ENCODE measurements at places on chromosomes 6 and 20.

DNA sequence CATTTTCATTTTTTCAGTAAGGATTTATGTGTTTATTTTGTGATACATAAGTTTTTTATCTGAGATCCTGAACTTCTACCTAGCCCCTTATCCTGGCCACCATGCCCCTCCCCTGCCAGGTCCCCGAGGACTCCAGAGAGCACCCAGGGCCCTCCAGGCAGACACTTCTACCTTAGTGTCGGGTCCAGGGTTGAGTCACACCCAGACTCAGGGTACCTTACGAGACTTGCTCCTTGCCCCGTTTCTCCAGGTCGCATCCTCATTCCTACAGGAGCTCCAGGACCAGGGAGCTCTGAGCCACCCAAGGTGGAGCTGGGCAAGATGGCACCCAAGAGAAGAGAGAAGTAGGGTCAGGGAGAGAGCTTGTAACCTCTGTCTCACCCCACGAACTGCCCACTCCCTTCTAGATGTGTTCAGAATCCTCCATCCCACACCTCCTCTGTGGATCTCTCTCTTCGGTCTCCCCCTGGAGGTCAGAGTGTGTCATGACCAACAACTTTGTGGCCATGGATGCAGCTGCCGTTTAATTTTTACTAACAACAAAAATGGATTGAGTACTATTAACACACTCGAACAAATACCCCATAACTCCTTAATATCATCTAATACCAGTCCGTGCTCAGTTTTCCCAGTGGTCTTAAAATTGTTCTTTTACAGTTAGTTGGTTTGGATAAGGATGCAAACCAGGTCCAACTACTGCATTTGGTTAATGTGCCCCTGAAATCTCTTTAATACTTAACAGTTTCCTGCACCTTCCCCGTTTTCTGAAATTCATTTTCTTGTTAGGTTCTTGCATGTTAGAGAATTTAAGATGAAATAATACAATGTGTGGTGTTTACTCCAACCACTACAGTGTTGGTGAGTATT, 130.6 kb upstream of the INSM1 start:
- DNase-seq, result no peak

- DNase-seq, result no peak
These were observed 717.8 kb downstream of the EPHA7 start for GRCh38 chr6:92701425-92702096.

DNA sequence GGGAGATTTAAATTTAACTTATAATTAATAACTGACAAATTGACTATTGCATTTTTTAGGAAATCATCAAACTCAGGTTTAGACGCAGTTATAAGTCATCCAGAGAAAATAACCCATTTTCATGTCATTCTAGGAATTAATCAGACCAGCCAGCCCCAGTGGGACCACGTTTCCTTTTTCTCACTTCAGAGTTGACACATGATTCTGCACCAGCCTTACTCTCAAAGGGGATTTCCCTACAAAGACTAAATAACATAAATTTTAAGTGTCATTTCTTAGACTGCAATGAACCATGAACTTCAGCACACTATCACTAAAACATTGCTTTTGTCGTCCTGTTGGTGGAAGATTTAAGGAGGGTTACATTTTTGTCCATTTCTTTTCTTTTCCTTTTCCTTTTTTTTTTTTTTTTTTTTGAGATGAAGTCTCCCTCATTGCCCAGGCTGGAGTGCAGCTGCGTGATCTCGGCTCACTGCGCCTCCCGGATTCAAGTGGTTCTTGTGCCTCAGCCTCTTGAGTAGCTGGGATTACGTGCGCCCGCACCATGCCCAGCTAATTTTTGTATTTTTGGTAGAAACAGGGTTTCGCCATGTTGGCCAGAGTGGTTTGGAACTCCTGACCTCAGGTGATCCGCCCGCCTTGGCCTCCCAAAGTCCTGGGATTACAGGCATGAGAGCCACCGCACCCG, 3.6 kb downstream of the IPCEF1 start:
- no peak for DNase-seq

- no peak for DNase-seq
These were observed 800 bp downstream of the RWDD2A start for GRCh38 chr6:83193747-83194566.

DNA sequence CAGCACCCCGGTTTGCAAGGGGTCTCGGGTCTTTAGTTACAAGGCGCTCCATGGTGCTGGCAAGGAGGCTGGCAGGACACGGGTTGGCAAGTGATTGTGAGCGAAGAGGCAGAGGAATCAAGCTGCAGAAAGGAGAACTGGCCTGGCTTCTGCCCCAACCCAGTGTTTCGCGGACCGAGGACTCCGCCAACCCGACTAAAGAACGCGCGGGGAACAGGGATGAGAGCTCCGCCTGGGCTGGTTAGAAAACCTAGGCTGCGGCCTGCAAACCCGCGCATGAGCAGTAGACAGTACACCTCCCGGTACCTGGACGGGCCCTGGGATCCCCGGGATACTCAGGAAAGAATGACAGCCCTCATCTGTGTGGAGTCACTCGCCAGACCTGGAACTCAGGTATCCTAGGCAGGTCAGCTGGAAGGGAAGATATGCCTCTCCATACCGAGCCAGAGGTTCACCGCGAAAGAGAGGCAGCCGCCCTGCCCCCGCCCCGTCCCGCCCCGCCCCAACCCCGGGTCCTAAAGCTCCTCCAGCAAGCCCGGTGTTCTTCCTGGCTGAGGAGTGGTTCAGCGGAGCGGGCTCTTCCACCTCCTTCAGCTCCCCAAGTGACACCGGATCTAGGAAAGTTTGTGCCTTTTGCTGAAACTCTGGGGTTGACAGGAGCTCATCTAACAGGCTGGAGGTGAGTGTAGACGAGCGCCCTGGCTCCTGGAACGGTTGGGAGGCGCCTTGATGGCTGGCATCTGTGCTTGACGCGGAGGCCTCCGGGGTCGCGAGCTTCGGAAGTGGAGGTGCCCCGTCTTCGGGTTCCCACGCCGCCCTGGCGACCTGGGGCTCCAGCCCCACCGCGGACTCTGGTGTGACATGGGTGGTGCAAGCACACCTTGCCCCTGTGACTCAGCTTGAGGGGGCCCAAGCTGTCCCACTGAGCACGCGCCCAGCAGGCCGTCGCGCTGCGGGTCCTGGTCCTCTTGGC, 1847.3 kb upstream of the DEFB115 start:
- DNase-seq, result no peak

DNA sequence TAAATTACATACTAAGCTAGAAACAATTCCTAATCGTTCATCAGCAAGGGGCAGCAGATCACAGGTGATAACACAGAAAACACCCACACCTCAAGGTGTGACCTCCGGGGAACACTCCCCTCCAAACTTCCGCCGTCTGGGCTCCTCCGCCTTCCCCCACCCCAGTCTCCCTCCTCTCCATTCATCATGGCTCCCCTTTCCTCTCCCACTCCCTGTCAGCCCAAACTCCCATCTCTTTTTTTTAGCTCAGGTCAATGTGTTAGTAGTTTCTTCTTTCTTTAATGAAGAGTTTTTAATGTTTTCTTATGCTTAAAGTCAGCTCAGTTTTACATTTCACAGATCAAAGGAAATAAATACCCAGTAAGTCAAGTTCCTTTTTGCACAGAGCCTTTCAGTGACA, 20.7 kb downstream of the CNKSR3 start:
- no peak for DNase-seq
